Right forelimb (tissue), 1 donor: ENCODE measurements at places on chromosomes 5 and 9.

DNA sequence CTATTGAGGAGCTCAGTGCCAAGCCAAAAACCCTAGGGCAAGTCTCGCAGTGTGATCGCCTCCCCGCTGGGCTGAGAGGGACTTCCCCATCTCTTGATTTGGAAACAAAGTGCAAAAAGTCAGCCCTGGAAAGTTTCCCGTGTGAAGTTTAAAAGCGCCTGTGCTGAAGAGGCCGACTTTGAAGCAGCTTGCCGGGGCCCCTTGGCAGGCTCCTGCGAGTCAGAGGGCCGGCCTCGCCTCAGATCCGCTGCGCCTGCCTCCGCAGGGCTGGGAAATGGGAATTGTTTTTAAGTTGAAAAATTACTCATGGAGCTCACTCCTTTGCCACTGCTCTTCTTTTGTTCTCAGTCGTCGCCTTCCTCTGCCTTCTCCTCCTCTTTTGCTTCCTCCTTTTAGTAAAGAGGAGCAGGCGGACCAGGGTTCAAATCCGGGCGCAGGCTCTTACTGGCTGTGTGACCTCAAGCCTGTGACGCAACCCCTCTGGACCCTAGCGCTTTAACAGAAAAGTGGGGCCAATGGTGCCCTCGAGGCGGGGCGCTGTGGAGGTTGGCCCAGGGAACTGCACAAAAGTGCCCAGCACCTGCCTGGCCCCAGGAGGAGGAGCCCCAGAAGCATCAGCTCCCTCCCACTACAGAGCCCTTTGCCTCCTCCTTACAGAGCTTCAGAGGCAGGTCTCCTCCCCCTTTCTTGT is 14.7 kb upstream of the LHX2 start:
- DNase-seq: no peak

DNA sequence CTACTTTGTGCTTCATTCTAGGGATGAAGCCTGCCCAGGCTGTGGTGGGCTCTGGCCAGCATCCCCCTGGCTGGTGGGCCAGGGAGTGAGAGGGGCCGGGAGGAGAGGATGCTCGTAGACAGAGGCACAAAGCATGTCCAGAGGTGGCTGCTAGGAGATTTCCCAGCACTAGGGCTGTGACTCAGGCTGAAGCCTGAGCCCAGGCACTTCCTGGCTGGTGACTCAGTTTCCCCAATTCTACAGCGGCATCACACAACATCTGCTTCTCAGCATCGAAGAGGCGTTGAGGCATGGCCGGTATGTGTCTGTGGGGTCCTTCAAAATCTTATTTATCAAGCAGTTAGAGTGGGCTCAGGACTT is 55.6 kb downstream of the DUSP1 start:
- no peak for DNase-seq

GRCh38 chr5:168736281-168736831 is 157.2 kb upstream of the PANK3 start:
- no peak for DNase-seq

- no peak for DNase-seq
These were observed 231.6 kb upstream of the NFIL3 start for GRCh38 chr9:91655215-91655614.

GRCh38 chr9:34988218-34989002 is 1.1 kb upstream of the DNAJB5 start:
- DNase-seq: no peak

- no peak for DNase-seq
These were observed 155.5 kb downstream of the RAB3C start for GRCh38 chr5:58738336-58738735.

DNA sequence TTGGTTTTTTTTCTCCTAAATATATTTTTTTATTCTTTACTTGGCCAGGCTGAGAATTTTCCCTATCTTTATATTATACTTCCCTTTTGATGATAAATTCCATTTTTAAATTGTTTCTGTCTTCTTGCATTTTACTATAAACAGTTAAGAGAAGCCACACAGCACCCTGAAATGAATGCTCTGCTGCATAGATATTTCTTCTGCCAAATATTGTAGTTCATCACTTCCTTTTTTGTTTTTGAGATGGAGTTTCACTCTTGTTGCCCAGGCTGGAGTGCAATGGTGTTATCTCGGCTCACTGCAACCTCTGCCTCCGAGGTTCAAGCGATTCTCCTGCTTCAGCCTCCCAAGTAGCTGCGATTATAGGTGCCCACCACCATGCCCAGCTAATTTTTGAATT is 8.5 kb upstream of the INIP start:
- DNase-seq: no peak

GRCh38 chr5:157611571-157612476 is 36.2 kb upstream of the ADAM19 start:
- DNase-seq: no peak

- DNase-seq: no peak
These were observed 279.8 kb downstream of the FSTL4 start for GRCh38 chr5:133332439-133333024.

DNA sequence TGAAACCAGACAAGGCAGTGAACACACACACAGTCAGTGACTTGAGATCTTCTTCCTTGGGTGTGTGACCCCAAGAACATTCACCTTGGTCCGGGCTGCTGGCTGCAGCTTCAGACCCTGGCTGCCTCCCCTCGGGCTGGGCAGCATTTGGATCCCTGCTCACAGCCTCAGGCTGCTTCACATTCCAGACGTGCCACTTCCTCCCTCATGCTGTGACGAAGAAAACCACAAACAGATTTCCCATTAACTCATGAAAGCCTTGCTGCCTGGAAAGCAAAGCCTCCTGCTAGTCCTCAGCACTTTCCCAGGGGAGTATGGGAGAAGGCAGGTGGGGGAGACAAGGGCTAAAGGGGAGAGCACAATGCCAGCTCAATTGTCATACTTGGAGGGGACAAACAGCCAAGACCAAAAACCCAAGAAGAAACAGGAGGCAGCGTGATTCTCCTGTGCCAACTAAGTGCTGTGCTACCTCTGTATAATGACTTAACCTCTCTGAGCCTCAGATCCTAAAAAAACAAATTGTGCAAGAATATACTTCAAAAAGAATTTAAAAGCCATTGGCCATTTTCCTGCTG is 594.6 kb upstream of the BRINP1 start:
- DNase-seq: peak; percentile 48

GRCh38 chr5:128681764-128682592 is 143.9 kb upstream of the FBN2 start:
- no peak for DNase-seq

- no peak for DNase-seq
These were observed at the start of gene GRM6 for GRCh38 chr5:178994580-178995340. TSS of gene GRM6 (minus strand) at chr5:178995320. CDS start at chr5:178994944, 376 bp downstream.

DNA sequence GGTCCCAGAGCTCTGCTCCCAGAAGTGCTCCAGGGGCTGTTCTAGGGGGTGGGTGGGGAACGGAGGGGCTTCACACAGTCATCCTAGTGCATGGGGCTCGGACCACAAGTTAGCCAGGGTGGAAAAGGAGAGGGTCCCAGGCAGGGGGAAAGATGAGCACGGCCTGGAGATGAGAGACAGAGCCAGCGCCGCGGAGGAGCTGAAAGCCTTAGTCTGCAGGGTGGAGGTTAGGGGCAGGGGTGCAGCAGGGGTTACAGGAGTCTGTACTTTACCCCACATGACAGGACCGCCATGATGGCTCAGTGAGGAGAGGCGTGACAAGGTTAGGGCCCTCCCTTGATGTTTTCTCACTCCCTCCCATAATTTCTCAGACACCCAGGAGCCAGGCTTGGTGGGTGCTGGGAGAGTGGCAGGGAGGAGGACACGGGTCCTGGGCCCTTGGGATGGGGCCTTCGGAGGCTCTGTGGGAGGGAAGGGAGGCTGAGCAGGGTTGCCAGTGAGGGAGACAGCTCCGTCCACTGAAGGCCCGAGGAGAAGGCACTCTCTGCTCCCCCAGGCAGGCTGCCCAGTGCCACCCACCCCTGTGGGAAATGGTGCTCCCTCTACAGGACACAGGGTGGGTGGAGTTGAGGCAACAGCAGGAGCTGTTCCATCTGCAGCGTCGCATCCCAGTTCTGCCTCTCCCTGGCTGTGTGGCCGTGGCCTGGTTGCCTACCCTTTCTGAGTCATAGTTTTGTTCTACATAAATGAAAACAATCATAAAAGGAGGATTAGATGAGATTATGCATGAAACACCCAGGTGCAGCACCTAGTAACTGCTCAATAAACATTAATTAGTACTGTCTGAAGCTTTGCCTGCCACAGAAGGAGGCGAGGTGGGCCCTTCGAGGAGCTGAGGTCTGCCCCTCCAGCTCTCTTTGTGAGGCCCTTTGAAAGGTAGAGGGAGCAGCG is 66.2 kb downstream of the NDST1 start:
- peak; percentile 42 for DNase-seq

DNA sequence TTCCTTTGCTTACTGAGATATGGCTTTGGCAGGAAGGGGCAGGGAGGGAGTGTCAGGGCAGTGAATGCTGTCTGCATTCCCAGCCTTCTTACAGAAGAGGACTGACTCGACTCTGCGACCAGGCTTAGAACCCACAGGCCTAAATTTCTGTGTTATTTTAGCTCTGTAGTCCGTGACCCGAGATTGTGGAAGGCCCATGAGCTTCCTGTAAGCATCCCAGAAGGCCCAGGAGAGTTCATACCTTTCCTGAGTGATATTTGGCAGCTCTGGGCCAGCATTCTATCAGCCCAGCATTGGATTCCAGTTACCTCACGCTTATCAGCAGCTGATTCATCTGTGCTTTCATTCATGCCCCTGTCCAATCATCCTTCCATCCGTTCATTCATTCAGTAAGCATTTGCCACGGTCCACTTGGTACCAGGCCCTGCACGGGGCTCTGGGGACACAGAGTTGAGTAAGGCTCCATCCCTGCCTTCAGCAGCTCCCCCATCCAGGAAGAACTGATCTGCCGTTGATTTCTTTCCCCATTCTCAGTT is 28.2 kb upstream of the RPL26L1 start:
- DNase-seq: no peak

DNA sequence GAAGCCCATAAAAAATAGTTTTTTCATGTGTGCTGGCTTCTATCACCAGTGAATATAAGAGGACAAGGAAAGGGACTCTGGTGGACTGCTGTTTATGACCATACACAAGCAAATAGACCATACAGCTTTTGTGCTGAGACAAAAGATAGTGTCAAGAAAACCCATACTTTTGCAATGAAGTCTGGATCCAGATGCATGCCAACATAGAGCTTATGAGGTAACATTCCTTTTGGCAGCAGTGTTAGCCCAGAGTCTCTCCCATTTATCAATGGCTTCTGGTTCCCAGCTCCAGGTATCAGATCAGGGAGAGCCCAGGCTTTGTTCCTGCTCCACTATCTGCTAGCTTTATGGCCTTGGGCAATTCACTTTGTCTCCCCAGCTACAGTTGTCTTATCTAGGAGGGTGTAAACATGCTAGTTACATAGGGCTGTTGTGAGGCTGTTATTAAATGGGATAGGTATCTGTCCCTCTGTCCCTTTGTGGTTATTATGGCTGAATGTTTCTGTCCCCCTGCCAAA is 55.6 kb downstream of the CCDC192 start:
- no peak for DNase-seq

GRCh38 chr9:81964218-81965171 is 21.2 kb downstream of the SPATA31D3 start:
- DNase-seq: no peak

GRCh38 chr9:39587844-39588499 is 232.5 kb downstream of the SPATA31A1 start:
- no peak for DNase-seq

- DNase-seq: no peak
These were observed 29.2 kb upstream of the PHF24 start for GRCh38 chr9:34928921-34929320.

GRCh38 chr5:80834710-80835109 is 125.5 kb upstream of the RASGRF2 start:
- DNase-seq: no peak

GRCh38 chr5:65926276-65926783 is at the start of gene ERBIN:
TSS of gene ERBIN (plus strand) at chr5:65926575. CDS start at chr5:65992719, 66,144 bp downstream.
- DNase-seq: peak; percentile 83

GRCh38 chr9:101455656-101456240 is 20.2 kb upstream of the ALDOB start:
- DNase-seq: no peak

GRCh38 chr5:157463621-157464518 is 3.9 kb downstream of the NIPAL4 start:
- DNase-seq: peak; percentile 12

GRCh38 chr5:132383984-132384383 is 14.5 kb downstream of the SLC22A5 start:
- no peak for DNase-seq

- DNase-seq: peak; percentile 32
These were observed 78.0 kb upstream of the TGFBR1 start for GRCh38 chr9:99026956-99027298.
